ENCODE measurements at places on chromosomes 12 and 14. TPM values are rescaled to one million over a fixed set of nuclear protein-coding genes. Genes with fewer than 3 reads are reported as not detected.

The SERPINA9 gene
- total RNA-seq: not detected

The SRRM4 gene
- 3.6 TPM for total RNA-seq

The CCDC88C gene
- 48.2 TPM for total RNA-seq

The EFS gene
- 17.8 TPM for total RNA-seq

- DNase-seq: no peak
Observed at GRCh38 chr14:39319381-39319780, 85.7 kb downstream of the MIA2 start.

DNA sequence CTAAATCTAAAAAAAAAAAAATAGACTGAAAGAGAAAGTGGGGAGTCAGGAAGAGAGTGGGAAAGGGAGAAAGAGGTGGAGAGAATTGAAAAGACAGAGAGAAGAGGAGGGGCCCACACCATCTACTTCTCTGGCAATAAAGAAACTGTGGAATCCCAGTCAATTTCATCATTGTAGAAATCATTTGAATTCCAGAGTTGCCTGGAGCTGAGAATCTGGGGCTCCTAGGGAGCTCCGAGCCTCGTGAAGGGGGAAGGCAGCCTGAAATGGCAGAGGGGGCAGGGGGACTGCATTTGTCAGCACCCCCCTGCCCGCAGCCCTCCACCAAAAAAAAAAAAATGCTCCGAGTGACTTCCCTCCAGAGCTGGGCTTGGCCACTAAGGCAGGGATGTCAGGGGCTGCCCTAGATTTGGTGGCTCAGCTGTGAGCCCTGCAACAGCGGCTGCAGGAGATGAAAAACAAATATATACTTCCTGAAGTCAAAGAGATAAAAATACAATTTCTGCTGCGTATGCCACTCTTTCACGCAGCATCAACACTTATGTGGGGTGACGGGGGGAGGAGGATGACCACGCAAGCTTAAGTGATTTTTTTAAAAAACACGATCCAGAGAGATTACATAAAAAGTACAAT is 80.5 kb downstream of the BCL11B start:
- no peak for DNase-seq

GRCh38 chr12:7197841-7198240 is 8.4 kb downstream of the PEX5 start:
- no peak for DNase-seq

- no peak for DNase-seq
Observed at GRCh38 chr12:57888409-57889157, 42.1 kb upstream of the CTDSP2 start.

- DNase-seq: peak; percentile 33
Observed at GRCh38 chr12:62191491-62192179, 68.6 kb upstream of the USP15 start.

DNA sequence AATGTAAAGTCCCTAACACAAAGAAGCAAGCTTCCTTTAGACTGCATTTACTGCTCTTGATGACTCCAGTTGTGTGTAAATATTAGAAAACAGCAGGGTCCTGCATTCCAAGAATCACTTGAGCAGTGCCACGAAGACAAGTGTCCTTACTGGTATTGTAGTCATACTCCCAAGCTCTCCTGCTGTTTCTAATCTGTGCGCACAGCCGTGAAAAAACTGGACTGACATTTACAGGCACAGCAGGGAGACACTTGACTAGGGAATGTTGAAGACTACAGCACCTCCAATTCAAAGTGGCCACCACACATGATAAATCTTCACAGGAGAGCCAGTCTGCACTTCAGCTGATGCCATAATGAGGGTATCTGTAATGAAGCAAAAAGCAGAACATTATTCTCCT is 91.4 kb downstream of the VRK1 start:
- DNase-seq: no peak
